ENCODE measurements at places on chromosomes 12 and 14.
A peak's percentile ranks its signal among the peaks of the same experiment; 100 is the strongest.

GRCh38 chr12:5593086-5593485, 161.2 kb downstream of the NTF3 start:
- peak; percentile 6 for DNase-seq

DNA sequence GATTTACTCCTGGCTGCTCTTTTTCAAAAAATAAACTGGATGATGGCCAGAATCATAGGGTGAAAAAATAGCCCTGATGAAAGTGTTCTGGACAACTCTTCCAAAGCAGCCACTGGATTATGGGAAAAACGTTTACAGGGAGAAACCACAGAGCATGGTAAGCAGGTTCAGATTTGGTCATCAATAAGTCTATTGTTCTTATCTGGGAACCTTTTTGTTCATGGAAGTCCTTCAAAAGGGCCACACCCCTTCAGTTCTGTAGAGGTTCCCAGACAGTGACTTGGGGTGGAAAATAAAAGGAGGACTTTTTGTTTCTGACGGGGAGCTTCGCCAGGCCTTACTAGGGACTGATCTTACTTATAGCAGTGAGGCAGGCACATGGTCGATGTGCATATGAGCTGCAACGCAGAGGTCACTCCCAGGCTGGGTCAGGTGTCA, 117.4 kb upstream of the SLC38A2 start:
- peak; percentile 30 for DNase-seq

DNA sequence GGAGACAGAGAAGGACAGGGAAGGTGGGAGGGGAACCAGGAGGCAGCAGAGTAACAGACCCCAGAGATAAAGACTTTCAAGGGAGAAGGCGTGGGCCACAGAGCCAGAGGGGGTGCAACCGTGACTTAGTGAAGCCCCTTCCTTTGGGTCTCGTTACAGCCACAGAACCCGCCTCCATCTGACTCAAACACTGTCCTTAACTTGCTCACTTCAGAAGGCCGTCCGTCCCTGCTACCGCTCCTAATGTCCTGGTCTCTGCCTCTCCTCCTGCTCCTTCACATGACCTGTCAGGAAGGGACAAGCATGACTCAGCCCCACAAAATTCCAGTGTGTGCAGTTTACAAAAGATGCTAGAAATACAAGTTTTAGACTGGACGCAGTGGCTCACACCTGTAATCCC, 18.0 kb downstream of the RIMBP2 start:
- no peak for DNase-seq

DNA sequence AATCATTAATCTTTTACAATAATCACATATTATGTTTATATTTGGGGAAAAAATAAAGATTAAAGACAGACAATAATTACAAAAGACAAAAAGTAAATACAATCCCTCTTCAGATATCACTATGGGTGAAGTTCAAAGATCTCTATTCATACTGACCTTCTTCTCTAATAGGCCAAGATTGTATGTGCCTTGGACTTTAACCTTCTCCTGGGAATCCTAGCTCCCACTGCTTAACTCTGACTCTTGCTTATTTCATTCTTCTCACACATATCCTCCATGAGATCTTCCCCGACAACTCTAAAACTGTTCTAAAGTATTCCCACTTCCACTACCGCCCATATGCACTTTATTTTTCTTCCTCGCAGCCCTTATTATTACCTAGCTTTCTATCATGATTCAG, 83.8 kb downstream of the EEA1 start:
- no peak for DNase-seq

GRCh38 chr12:123971770-123972456, 718 bp downstream of the CCDC92 start:
- peak; percentile 65 for DNase-seq

Measured in ELR (cell line).